Stimulated activated memory B cell treated with anti-CD40 and anti-IgM and Interleukin-4, amounts not matched to agents 10 μg/mL and 1 μg/mL and 100 μg/mL, for 72 hours (primary cell): ENCODE measurements at places on chromosomes 1 and 21.
A peak's percentile ranks its signal among the peaks of the same experiment; 100 is the strongest.

DNA sequence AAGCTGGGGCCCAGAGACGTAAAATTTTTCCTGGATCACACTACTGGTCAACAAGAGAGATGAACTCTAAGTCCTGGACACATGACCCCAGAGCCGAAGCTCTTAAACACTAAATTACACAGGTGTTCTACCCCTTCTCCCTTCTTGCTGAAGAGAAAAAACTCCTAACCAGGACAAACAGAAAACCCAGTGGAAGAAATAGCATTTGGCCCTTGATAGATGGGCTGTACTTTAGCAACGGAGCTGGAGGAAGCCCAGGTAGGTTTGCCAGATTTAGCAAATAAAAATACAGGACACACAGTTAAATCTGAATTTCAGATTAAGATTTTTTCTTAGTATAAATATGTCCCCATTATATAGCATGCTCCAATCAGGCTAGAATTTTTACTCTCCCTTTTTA, 72.7 kb downstream of the DIRAS3 start:
- ATAC-seq: no peak

DNA sequence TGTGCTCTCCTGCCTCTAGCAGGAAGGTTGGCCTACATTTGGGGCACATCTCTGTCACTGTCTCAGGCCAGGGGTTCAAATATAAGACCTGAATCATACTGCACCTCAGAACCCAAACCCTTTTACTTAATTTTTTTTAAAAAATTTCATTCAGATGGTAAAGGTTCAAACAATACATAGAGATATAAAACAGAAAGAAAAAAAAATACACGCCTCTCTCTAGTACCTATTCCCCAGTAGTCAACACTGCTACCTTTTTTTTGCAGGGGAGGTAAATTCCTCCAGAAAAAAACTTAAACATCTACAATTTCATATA, 32.9 kb downstream of the MAPKAPK2 start:
- no peak for ATAC-seq

DNA sequence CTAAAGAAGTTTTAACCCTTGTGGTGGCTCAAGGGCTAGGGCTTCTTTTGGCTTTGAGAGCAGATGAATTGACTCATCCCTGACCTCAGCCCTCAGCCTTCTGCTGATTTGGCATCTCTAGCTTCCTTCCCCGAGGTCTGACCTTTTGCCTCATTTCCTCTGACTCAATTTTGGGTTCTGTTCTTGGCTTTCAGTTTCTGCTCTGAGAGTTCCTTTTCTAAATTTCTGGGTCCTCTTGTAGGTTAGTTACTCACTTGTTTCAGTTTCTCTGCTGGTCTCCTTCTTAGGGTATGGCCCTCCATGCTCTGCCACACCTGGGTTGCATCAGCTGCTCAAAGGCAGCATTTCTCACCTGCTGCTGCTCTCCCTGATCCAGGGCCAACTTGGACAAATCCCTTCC, 19.4 kb downstream of the PDE4B start:
- peak; percentile 95 for ATAC-seq

- ATAC-seq: no peak
Measured at GRCh38 chr1:21919520-21919919, 17.6 kb downstream of the HSPG2 start.

GRCh38 chr1:226550672-226551041, 2.1 kb downstream of the STUM start:
- no peak for ATAC-seq

GRCh38 chr1:84907095-84907827, 14.3 kb upstream of the LPAR3 start:
- ATAC-seq: no peak

DNA sequence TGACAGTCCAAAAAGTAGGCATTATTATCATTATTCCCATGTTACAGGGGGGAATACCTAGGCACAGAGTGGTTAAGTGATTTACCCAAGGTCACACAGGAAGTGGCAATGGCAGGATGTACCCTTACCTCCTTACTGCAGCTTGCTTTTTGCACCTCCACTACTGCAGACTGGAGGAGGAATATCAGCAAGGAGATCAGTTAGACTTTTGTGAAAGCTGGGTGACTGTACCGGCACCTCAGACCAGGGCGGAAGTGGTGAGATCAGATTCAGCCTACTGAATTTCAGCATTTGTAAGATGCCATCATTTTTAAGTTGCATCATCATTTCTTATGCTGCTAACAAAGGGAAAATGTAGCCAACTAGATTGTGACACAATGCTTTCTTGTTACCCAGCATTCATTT, 4.5 kb downstream of the ADARB1 start:
- no peak for ATAC-seq

DNA sequence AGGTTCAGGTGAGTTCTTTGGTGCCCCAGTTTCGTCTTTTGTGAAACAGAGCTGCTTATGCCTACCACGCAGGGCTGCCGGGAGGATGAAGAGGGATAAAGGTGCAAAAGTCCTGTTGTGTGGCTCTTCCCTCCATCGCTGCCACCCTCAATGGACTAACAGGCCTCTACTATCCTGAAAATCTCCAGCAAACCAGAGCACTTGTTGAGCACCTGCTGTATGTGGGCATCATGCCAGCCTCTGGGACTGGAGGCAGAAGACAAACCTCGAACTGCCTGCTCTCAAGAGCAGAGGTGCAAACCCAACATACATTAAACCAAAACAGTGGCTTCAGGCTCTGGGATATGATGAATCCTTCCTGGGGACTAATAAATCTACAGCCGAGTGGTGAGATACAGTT, 174.1 kb downstream of the ACTL8 start:
- ATAC-seq: no peak

DNA sequence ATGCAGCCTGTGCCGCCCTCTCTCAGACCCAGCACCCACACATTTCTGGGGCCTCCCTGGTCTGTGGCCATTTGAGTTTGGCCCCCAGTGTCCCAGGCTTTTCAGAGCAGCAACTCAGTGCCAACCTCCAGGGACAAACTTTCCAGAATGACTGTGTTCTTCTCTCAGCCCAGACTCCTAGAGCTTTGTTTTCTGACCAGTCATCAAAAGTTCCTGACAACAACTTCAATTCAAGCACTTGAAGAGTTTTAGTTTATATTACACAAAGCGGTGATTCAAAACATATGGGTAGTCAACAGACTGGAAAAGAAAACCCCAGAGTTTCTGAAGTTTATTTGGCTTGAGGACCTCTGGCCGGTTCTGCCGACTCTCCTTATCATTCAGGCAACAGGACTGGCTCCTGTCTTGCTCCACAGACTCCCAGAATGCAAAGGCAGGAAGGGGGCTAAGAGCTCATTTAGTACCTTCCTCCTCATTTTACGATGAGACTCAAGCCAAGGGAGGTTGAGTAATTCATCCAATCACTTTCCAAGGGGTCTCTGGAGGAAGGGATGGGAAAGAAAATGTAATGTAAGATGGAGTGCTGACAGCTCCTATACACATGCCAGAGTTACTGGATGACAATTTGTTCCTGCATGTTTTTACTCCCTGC, 27.0 kb upstream of the TIAM1 start:
- ATAC-seq: no peak

- no peak for ATAC-seq
Measured at GRCh38 chr21:26188422-26188821, 17.9 kb upstream of the APP start.

DNA sequence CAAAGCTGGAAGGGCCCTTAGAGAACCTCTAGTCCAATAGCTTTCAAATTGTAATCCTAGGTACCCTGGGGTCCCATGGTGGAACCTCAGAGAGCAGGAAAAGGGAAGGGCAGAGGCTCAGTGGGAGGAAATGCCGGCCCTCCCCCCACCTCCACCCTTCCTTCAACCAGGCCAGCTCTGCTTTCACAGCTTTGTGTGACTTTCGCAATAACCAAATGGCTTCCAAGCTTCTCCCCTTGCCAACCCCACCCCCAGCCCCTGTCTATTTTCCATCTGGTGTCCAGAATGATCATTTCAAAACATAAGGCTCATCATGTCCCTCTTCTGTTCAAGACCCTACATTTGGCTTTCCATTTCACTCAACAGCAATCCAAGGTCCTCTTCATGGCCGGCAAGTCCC, 74.4 kb downstream of the CD58 start:
- no peak for ATAC-seq

DNA sequence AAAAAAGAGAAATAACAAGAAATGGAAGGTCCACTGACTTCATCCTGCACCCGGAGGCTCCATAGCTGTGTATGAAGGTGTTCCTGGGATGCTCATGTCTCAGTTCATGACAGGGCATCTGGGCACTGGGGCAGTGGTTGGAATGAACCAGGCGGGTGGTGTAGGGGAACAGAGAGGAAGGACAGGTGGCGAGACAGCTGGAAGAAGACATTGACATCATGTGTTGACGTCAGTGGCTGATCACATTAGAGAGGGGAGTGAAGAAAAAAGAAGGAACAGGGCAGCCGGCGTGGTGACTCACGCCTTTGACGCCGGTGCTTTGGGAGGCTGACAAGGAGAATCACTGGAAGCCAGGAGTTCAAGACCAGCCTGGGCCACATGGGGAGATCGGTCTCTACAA, 50.1 kb downstream of the HUNK start:
- no peak for ATAC-seq

- ATAC-seq: no peak
Measured at GRCh38 chr1:168939110-168939946, 167.2 kb upstream of the ATP1B1 start.
